ENCODE measurements at places on chromosomes 12 and 14.

DNA sequence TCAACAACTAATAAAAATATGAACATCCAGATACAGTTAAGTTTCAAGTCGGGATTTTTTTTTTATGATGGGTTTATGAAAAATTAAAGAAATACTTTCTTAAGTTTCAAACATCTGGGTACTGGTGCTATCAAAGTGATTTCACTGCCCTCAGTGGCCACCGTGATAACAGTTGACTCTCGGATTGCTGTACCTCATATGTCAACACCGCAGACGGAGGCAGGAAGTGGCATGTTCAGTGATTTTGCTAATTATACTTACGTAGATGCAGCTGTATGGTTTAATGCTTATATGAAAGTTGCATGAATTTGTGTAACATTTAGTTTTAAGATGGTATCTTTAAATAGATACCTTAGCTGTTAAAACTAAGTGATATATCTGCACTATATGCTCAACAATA is 20.8 kb upstream of the FBLN5 start:
- DNase-seq: no peak

GRCh38 chr14:103762541-103762940 is 46.9 kb downstream of the ZFYVE21 start:
- DNase-seq: no peak

GRCh38 chr12:6635856-6636531 is at the start of gene LPAR5:
LPAR5 (minus strand) TSS chr12:6635959; CDS start chr12:6621248, 14,711 bp downstream.
- DNase-seq: no peak

DNA sequence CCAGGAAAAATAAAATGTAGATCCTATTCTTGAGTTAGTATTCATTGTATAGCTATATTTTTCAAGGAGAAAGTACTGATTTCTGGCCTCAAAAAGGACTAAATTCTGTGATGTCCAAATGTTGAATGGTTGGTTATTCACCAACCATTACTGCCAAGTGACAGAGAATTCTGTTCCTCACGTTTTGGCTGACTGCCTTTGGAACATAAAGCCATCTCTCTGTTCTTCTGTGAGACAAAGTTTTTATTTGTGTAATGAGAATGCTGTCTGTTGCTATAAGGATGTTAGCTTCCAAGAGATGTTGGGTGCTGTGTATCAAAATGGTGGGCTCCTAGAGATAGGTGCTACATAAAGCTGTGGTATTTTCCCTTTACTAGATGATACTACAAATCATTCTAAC is 9.3 kb downstream of the ZNF410 start:
- DNase-seq: no peak

DNA sequence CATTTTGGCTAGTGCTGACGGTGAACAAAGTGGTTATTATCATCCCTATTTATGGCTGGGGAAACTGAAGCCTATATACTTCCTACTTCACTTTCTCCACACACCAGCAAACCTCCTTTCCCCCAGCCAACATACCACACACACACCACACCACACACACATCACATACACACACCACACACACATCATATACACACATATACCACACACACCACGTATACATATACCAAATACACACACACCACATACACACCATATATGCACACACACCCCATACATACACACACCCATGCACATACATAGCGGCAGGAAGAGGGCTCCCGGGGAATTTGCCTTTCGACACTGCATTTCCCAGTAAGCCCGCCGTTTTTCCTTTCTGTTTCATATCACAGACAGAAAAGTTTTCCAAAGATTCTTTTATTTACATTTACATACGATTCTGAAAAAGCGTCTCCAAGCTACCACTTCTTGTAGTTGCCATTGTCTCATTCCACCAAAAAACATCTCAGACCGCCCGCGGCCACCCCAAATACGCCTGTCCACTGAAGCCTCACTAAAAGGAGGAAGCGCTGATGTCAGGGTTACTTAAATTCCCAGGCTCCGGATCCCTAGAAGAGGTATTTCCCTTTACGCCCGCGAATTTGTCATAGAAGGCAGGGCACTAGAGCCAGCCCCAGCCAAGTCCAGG is 823 bp upstream of the RAB5B start:
- no peak for DNase-seq

- DNase-seq: no peak
Observed at GRCh38 chr12:47591361-47591791, 114.5 kb downstream of the RPAP3 start.

- DNase-seq: no peak
Observed at GRCh38 chr12:108668542-108668941, 34.8 kb upstream of the SELPLG start.

DNA sequence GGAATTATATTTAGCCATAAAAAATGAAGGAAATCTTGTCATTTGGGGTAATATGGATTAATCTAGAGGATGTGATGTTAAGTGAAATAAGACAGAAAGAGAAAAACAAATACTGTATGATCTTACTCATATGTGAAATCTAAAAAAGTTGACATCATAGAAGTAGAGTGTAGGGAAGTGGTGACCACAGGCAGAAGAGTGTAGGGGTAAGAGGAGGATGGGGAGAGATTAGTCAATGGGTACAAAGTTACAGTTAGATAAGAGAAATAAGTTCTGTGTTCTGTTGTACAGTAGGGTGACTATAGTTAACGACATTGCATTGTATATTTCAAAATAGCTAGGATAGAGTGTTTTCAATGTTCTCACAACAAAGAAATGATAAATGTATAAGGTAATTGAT is 87.0 kb downstream of the TSHR start:
- DNase-seq: no peak
